Activated CD8-positive, alpha-beta T cell treated with anti-CD3 and anti-CD28 coated beads for 36 hours (primary cell): ENCODE measurements at places on chromosomes 11 and 22.

- no peak for DNase-seq
These were observed 26.1 kb downstream of the CD82 start for GRCh38 chr11:44591557-44591956.

DNA sequence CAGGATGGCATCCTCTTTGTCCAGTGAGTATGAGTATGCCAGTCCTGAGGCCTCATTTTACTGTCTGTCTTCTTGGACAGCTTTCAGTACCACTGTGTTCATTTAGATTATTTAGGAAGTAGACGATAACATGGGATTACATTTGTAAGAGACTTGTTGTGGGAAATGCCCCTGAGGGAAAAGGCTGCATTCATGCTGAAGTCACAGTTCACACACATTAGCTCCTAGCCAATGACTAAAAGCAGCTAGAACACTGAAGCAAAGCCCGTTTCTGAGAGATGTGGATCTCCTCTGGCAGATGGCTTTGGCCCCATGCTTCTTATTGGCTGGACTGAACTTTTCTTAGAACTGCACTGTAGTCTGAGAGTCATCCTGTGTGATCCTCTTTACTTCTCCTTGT lies 242.4 kb downstream of the FAM76B start:
- DNase-seq, result no peak

DNA sequence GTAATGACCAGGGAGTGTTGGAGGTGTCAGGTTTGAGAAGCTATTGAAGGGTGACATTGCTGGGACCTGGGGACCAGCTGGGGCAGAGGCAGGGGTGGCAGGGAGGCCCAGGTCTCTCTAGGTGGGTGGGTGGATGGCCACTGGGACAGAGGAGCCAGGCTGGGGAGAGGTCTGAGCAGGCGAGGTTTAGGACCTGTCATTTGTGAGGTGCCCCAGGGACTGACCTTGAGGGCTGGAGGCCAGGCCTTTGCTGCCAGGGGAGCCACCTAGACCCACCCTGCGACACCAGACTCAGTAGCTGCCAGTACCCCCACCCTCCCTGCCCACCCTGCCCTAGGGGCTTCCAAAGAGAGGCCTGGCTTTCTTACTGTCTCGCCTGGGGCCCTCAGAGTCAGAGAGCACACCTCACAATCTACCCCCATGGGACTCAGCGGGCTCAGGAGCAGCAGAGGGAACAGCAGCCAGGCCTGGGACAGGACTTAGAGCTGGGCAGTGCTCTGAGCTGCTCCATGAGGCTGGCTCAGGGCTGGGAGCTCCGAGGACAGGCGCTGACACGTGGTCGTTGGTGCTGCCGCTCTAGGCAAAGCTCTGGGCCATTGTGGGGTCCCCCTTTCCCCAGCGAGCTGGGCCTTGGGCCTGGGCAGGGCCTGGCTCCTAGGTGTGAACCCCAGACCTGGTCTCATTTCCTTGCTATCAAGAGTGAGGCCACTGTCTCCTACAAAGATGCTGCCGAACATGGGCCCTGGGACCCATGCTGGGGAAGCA lies 28.6 kb upstream of the PPARA start:
- DNase-seq, result no peak

GRCh38 chr11:47514825-47515647 lies 37.9 kb downstream of the CELF1 start:
- peak; percentile 70 for DNase-seq

GRCh38 chr11:32375826-32376225 lies 59.5 kb downstream of the WT1 start:
- DNase-seq, result no peak

DNA sequence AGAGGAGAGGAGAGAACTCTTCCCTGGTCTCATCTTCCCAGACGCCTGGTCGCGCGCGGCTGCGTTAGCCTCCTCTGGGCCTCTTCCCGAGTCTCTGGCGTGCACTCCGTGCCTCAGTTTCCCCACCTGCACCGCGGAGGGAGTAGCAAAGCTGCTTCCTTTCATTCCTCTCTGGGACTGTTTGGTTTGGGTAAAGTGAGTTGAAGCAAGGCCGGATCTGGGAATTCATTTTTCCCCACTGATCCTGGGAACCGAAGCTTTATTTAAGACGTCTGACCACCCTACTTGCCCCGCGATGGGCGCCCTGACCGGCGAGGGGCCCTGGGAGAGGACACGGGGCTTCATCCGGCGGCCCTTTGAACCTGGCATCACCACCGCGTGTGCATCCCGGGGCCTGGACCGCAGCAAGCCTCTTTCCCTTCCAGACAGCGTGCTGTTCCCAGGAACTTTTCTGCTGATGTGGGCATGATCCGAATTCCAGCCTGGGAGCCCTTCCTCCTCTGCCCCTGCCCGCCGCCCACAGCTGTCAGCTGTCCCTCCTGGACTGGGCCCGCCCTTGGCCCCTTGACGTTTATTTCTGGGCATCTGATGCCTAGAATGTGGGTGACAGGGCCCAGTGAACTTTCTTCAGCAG lies 758 bp downstream of the LDLRAD3 start:
- no peak for DNase-seq

DNA sequence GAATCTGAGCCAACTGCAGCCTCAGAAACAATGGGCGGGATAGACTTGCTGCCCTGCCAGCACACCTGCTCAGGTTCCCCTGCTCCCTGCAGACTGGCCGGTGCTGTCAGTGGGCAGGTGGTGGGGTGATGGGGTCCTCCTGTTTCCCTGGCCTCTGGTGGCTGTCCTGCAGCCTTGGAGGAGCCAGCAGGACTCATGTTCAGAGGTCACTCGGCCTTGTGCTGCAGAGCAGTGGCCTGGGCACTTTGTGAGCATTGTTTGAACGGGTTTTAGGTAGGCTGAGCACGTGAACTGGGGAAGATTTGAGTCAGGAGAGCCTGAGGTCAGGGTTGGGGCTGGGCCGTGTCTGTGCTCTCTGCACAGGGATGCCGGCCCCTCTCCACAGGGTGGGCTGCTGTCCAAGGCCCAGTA lies 17.6 kb downstream of the PPIL2 start:
- no peak for DNase-seq

DNA sequence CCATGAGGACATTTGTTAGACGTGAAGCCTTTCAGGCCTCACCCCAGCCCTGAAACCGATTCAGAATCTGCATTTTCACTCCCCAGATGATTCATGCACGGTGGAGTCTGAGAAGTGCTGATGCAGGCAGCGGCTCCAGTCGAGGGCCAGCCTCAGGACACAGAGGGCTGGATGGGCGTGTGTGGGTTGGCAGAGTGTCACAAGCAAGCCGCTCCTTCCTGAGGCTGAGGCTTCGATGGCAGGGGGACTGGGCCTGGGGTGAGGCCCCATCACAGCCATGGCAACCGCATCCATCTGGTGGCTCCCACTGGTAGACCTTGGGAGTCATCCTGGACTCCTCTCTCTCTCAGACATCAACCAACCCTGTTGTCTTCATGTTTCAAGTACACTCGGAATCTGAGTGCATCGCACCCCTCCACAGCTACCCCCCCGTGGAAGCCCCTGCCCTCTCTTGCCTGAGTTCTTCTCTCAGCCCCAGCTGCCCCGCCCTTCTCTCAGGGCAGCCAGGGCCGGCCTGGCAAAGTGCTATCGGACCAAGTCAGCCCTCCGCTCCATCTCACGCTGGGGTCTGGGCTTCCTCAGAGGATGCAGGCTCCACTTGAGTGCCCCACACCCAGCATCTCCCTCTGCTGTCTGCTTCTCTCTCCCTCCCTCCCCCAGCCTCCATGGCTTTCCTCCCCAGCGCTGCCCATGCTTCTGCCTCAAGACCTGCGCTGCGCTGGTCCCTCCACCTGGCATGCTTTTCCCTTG lies 10.6 kb downstream of the KCNC1 start:
- DNase-seq, result no peak

DNA sequence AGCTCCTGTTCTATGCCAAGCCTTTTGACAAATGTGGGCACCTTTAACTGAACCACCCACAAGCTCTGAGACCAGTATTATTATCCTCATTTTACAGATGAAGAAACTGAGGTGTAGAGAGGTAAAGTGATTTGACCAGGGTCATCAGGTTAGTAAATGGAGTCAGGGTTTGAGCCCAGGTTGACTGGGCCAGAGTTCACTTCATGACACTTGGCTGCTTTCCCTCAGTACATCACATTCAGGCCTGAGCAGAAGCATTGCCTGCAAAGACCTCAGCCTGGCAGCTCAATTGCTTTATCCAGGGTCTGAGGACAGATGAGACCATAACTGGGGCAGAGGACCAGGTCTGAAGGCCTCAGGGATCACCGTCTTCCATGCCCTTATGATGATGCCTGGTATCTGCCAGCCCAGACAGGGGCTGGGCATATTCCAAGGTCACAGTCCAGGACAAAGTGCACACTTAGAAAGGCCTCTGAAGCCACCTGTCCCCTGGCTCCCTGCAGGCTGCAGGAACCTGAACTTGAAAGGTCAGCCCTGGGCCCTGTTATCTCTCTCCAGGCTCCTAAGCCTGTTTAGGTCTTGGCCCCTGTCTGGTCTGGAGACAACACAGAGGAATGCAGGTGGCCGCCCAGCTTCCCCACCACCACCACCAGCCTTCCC lies 32.0 kb downstream of the POU2AF3 start:
- DNase-seq, result no peak

DNA sequence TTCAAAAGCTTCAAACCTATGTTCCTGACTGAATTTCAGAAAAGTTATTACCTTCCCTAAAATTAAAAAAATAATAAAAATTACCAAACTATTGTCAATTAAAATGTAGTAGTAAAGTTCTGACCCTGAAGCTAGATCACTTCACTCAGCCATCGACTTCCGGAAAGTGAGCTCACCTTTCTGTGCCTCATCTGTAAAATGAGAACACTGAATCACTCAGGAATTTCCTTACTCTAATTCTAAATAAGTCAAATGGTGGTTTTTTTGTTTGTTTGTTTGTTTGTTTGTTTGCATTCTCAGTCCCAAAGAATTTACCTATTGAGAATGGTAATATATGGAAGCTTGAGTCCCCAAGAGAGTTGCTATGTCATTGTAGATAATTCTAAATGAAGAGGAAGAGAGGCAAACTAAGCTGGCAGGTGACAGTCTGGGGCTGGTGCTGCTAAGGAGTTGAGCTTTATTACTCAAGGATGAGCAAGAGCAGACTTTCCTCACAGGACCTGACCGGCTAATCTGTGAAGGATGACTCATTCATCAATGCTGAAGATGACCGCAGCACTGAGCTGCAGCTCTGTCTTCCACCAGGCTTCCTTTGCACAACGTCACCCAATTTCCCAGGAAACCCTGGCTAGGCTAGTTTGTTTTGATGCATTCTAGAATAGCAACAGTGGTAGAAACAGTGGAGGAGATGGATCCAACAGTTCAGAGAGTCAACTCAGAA lies 248.8 kb downstream of the RAB38 start:
- no peak for DNase-seq

DNA sequence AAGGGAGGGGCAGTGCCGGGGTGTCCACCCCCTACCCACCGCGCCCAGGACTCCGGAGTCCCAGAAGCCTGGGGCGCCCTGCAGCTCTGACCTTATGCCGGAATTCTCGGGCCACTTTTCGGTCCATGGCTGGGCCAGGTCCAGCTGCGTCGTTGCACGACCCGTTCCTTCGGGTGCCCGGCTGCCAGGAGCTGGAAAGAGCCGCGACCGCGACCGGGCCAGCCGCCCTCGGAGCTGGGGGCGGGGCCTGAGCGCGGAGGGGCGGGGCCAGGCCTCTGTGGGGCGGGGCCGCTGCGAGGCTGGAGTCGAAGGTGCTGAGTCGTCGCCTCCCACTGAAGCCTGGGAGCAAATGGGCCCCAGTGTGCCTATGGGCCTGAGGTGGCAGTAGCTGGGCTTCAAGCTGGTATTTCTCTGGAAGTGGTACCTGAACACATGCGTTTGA lies at the start of gene USH1C:
Gene USH1C, minus strand, starts transcription at position 236 of the 442 bp plus-strand sequence. Its CDS starts 109 bp downstream, at position 127.
- DNase-seq, result peak; percentile 35

- DNase-seq, result no peak
These were observed 36.0 kb downstream of the ART5 start for GRCh38 chr11:3605771-3606203.

DNA sequence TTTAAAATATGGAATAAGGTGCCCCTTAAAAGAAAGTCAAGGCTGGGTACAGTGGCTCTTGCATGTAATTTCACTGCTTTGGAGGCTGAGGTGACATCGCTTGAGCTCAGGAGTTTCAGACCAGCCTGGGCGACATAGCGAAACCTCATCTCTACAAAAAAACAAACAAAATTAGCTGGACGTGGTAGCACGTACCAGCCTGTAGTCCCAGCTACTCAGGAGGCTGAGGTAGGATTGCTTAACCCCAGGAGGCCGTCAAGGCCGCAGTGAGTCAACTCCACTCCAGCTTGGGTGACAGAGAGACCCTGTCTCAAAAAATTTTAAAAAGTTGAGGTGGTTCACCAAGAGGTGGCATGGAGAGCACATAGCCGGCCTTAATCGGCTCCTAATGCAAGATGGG lies 17.7 kb upstream of the ADORA2A start:
- DNase-seq, result no peak

DNA sequence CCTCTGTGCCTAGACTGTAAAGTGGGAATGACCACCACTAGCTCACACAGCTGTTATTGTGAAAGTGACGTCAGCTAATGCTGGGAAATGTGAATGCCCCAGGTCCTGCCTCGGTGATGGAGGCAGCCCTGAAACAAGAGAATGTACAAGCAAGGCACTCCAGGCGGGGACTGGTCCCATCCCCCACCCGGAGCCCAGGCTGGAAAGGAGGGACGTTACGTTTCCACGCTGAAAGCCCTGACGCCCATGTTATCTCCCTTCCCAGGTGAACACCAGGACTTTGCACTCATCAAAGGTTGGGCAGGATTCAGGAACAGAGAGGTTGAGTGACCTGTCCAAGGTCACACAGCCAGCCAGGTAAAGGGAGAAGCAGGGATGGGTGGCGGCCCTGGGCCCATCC lies 784 bp downstream of the SULT4A1 start:
- no peak for DNase-seq

- no peak for DNase-seq
These were observed 1475.5 kb upstream of the TENM4 start for GRCh38 chr11:80916173-80916798.

DNA sequence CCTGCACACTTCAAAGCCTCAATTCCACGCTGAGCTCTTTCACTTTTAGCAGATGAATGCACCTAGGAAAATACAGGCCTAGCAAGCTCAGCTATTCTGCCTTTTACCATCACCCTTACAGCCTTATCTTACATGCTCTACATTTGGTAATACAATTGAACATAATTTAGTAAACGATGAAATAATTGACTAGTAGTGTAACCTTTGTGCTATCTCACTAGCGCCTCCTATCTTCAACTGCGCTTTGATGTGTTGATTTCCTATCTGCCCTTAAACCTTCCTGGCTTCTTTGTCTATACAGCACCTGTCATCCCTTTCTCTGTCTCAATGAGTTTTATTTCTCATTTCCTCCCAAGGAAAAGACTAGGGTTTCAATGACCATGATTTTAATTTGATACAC lies 149.7 kb downstream of the LRRC4C start:
- no peak for DNase-seq

- no peak for DNase-seq
These were observed 870.2 kb downstream of the BRD1 start for GRCh38 chr22:48957311-48957986.

- DNase-seq, result no peak
These were observed 30.1 kb upstream of the RAG2 start for GRCh38 chr11:36628141-36628540.

- DNase-seq, result no peak
These were observed 84.9 kb upstream of the NARS2 start for GRCh38 chr11:78659326-78660270.

GRCh38 chr22:37769056-37769455 lies 38.7 kb upstream of the GCAT start:
- no peak for DNase-seq

- no peak for DNase-seq
These were observed 46.5 kb upstream of the CRTAM start for GRCh38 chr11:122791836-122792235.

- DNase-seq, result no peak
These were observed 25.4 kb downstream of the APIP start for GRCh38 chr11:34890812-34891211.
